ENCODE measurements at places on chromosomes 4 and X.

DNA sequence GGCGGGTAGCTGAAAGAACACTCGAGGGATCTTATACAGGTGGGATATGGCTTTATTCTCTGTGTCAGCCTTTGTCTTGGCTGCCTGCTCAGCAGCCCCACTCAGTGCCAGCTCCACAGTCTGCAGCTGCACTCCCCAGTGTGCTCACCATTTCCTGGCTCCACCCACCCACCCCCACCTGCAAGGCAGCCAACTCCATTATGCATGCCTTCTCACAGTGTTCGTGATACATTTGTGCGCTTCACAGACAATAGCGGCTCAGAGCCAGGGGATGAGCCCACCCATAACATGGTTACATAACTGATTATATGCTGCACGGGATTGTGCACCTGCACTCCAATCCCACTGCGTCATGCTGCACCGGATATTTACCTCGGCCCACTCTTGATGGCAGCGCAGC lies 8.8 kb upstream of the TMEM128 start:
- no peak for DNase-seq

DNA sequence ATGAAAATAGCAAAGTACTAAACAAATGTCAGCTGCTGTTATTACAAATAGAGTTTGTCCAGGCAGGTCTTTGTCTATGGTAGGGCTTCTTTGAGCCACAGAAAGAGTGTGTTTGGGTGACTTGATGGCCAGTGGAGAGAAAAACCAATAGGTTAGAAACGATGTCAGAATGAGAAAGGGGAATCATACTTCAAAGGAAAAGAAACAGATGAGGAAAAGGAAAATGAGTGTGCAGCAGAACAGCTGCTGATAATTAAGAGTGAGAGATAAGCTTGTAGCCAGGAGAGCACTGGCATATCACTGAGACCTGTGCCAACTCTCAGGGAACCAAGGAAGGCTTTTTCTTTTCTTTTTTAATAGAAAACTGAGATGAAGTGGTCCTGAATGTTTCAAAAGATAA lies 257.2 kb downstream of the ARHGAP24 start:
- no peak for DNase-seq

DNA sequence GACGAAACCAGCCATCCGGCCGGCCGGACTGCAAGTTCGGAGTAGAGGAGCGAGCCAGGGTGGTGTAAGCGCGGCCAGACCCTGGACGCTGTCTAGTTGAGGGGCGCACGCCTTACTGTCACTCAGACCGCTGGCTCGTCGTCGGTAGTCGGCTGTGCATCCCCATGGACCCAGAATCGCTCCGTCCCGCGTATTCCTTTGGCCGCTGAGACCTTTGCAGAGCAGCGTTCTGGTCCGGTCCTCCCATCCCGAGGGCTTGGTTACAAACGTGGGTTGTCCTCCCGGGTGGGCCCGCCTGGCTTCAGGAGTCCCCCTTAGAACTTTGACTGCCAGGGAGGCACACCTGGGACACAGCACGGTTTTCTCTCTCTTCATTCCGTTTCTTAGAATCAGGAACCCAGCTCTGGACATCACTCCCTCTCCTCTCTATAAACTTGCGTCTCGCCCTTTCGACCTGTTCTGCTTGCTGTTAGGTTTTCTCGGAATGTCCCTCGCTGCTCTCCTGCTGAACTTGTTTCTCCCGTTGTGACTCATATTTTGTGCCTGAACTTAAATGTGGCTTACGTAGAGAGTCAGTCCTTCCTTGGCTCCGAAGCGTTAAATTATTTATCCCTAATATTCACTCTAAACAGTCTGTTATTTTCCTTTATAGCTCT lies 672 bp downstream of the PGM2 start:
- no peak for DNase-seq

- no peak for DNase-seq
These were observed 48.1 kb upstream of the ARHGEF6 start for GRCh38 chrX:136828830-136829229.

GRCh38 chrX:15188039-15188438 lies 81.8 kb downstream of the ASB9 start:
- DNase-seq: no peak

DNA sequence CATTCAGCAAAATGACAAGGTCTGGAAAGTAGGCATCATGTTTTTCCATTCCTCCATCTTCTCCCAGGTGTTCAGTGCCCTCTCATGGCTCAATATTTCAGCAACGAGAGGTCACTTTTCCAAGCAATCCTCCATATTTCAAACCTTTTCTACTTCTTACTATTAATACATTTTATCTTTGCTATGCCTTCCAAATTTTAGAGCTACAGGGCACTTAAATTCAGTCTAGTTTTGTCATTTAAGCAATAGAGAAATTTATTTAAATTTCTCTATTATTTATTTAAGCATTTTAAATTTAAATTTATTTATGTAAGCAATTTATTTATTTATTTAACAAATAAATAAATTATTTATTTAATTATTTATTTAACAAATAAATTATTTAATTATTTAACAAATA lies 305.1 kb upstream of the ANXA10 start:
- DNase-seq: no peak

- no peak for DNase-seq
These were observed 228.9 kb upstream of the ETNPPL start for GRCh38 chr4:108991551-108992328.

GRCh38 chr4:168784786-168785461 lies 225.1 kb downstream of the CBR4 start:
- DNase-seq: no peak

DNA sequence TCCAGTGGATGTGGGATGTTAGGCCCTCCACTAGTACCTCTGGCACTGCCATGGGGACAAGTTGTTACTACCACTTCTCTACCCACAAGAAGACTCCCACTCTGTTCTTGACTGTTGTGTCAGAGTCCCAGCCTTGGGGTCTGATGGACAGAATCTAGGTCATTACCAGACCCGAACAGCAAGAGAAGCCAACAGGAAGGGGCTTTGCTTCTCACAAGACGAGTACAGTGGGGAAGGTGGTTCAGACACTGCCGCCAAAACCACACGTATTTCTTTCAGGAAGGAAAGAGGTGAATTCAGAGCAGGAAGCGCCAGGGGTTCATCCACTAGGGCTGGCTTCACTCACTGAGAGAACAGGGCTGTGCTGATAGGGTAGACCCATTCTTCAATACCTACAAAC lies 161.3 kb upstream of the KIT start:
- no peak for DNase-seq

DNA sequence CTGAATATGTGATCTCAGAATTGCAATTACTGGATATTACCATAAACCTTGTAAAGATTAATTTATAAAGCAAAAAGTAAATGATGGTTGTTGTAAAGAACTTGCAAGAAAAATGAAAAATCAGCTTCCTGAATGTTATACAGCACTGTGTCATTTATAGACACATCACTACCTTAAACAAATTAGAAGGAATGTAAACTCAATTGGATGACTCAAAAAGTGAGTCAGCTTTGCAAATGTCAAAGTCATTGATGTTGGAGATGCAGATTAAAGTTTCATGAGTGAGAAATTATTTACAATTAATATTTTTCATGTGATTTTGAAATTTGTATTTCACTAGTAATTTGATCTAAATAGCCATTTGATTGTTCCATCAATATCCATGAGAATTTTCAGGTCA lies 193.2 kb downstream of the RAPGEF2 start:
- no peak for DNase-seq

- no peak for DNase-seq
These were observed 149.8 kb upstream of the NOCT start for GRCh38 chr4:138865765-138866164.

- no peak for DNase-seq
These were observed 5.6 kb upstream of the BANK1 start for GRCh38 chr4:101784957-101785356.

GRCh38 chrX:21126661-21127060 lies 247.6 kb upstream of the CNKSR2 start:
- DNase-seq: no peak

DNA sequence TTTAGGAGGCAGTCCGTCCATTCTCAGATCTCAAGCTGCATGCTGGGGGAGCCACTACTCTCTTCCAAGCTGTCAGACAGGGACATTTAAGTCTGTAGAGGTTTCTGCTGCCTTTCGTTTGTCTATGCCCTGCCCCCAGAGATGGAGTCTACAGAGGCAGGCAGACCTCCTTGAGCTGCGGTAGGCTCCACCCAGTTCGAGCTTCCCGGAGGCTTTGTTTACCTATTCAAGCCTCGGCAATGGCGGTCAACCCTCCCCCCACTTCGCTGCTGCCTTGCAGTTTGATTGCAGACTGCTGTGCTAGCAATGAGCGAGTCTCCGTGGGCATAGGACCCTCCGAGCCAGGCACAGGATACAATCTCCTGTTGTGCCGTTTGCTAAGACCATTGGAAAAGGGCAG lies 10.7 kb upstream of the ADH5 start:
- no peak for DNase-seq

All from iPS DF 19.7 (cell line).